ENCODE measurements at places on chromosomes 5 and 9.

- no peak for DNase-seq
Observed at GRCh38 chr5:96439477-96440184, 6.6 kb upstream of the PCSK1 start.

DNA sequence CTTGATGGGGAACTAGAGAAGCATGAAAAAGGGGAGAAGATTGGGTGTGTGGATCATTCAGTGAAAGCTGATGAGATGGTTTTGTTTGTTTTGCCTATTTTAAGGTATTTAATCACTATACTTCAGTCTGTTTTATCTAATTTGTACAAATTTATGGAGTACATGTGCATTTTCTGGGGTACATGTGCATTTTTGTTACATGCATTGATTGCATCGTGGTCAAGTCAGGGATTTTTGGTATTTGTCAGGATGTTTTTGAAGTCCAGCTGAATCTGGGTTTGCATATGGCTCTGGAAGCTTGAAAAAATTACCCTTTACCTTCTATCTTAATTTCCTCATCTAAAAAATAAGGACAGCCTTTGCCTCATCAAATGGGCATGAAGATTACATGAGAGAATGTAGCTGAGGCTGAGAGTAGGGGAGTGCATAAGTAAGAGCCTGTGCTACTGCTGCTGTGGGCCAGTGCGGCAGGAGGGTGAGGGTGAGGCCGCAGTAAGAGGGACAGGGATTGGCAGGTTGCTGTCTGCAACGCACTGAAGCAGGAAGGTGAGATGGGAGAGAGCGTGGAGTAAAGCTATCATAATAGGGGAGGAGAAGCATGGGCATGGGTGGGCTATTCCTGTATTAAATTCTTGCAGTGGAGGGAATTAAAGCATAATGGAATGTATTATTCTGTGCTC, 139.8 kb downstream of the NPR3 start:
- no peak for DNase-seq

- DNase-seq = no peak
Observed at GRCh38 chr5:95925939-95926338, 35.7 kb downstream of the ELL2 start.

DNA sequence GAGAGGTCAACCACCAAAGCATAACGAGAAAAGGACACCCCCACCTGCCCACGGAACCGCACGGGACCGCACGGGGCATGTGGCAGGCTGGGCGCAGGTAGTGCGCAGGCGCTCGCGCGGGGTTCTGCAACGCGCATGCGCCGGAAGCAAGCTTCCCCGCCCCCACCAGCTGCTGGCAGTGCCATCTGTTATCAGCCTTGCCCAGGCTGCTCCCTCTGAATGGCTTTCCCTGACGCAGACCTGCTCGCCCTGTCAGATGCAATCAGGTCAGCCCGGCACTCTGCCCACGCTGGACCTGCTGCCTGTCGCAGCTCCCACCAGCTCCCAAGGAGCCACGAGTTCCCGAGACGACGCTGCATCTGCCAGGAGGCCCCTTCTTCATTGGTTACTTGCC, 22.8 kb downstream of the PTCH1 start:
- DNase-seq = no peak

DNA sequence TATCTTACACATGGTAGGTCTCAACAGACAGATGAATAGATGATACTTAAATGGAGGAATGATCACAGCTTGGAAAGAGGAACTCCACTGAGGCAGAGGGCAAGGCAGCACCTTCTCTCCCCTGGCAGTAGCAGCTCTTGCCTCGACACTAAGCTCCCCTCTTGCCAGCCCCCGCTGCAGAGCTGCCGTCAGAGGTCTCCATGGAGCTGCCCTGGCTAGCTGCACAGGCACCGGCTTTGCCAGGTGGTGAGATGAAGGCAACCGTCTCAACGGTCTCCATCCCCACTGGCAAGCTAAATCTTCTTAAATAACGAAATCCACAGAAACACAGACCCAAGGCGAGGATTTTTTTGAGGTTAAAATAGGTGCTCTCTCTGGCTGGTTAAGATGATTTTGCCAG, 81.2 kb downstream of the CRB2 start:
- no peak for DNase-seq

- DNase-seq = no peak
Observed at GRCh38 chr5:83711982-83712601, 8.6 kb downstream of the HAPLN1 start.

DNA sequence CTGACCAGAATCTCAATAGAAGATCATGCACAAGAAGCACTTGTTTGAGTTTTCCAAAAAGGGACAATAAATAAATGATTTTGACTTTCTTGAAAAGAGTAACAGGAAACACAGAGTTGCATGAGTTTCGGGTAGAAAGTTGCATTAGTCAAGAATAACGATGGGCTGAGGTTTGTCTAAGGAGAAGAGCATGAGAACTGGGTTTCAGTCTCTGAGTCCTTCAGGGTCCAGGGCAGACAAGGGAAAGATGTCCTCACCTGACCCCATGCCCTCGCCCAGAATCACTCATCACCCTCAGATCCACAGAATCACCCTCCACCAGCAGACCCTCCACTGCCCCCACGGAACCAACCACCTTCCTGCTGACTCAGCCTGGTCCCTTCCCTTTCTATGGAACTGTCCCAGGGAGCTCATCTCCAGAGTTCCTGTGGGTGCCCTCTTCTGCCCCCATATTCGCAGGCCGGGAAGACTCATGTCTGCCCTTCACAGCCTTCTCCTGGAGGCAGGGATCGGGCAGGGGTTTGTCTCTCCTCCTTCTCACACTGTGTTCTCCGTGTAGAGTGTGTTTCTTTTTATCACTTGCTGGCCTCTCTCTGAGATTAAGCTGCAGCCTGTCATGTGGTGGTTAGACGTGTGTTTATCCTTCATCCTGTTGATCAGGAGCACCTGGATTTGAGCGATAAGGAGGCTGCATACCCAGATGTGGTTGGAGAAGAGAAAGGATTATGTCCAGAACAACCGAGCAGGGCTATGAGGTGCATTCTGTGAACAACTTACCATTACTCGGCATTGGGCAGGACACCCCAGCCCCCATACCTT, 442.6 kb downstream of the MAT2B start:
- DNase-seq = no peak

DNA sequence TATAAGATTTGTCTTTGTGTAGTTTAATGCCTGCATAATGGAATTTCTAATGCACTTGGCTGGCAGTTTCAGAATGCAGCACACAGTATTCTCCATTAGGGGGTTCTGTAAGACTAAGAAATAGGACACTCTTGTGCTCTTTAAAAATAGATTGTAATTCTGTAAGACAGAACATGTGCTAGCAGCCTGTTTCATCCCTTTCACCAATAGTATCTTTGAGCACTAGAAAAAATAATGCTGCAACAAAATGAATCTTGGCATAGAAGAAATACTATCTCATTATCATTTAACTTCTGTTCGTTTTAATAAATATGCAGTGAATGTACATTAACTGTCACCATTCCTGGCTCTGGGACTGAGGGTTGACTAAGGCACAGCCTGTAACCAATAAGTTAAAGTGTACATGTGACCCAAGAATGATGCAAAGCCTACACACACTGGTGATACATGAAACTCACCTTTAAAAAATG, 23.8 kb upstream of the ZNF622 start:
- DNase-seq = no peak

DNA sequence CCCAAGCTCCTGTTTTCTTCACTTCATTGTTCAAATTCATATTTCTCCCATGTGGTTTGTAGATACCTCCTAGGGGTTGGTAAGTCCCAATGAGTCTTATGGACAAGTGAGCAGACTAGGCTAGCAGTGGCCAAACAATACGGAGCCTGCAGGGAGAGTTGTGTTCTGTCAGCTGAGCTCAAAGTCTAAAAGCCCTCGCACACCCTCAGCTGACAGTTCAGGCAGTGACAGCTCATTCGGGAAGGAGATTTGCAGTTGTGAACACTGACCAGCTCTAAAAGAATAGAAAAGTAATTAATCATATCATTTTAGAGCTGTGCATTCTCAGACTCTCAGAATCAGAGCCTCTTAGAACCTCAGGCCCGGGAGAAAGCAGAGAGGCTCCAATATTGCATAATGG, 95.1 kb downstream of the SH3TC2 start:
- no peak for DNase-seq

DNA sequence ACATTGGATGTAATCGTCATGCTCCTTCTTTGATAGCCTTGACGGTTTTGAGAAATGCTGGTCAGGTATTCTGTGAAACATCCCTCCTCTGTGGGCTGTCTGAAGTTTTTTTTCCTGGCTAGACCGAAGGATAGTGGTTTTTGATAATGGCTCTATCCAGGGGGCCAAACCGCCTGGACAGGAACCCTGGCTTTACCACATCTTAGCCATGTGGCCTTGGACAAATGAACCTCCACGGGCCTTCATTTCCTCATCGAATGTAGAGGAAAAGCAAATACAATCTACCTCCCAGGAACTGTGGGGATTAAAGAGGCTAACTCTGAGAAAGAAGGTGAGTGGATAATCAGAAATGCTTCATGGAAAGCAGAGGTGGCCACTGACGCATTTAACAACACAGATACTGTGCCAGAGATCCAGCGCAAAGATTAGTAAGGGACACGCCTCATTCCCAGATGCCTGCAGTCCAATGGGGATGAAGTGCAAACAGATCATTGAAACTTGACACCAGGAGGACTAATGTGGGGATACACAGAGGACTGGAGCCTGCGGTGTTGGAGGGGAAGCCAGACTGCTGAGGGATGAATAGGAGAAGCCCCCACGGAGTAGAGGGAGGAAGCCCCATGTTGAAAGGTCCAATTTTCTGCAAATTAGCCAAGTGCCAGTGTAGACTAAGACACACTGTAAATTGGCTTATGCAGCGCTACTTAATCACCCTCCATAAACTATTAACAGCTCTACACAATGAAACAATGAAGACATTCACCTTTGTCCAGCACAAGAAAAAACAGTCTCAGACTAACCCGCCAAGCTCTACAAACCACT, 41.6 kb downstream of the MYO10 start:
- DNase-seq = peak; percentile 84
